ENCODE measurements at places on chromosomes 2 and 18.

DNA sequence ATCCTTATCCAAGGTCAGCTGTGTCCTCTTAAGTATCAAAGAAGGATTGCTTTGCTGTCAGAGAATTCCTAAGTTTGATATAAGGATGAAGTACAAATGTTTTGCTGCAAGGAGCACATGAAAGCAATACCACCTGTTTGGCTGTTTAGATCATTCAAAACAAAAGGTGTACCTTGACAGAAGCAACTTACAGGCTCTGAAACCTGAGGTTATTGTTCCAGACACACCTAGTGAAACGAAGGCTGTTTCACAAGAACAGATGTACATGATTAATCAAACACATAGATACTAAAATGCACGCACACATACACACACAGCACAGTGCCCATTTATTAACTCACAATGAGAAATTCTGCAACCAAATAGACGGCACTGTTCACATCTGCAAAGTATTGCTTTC lies 166.2 kb downstream of the RBM43 start:
- no peak for DNase-seq

GRCh38 chr2:132891498-132891897 lies 221.5 kb upstream of the LYPD1 start:
- no peak for DNase-seq

GRCh38 chr2:160224060-160224459 lies 24.0 kb upstream of the ITGB6 start:
- no peak for DNase-seq

- DNase-seq = no peak
Observed at GRCh38 chr2:86790676-86791572, at the start of gene CD8A. Gene CD8A (minus strand): TSS chr2:86790913. CDS start chr2:86790825, 88 bp downstream.

DNA sequence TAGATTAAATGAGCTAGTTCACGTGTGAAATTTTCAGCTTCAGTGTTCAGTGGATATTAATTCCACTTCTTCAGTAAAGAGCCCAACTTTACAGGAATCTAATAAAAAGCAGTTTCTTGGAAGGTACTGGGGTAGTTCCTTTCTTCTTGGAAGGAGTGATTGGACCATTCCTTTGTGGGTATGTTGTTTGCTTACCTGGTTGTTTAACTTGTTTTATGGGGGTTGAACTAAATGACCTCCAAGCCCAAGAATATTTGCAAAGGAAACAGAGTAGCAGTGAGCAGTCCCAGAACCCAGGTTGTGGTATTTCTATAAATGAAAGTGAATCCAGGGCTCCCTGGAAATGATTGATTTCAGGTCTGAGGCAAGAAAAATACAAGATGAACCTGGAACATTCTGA lies 31.4 kb downstream of the KCNJ13 start:
- no peak for DNase-seq

DNA sequence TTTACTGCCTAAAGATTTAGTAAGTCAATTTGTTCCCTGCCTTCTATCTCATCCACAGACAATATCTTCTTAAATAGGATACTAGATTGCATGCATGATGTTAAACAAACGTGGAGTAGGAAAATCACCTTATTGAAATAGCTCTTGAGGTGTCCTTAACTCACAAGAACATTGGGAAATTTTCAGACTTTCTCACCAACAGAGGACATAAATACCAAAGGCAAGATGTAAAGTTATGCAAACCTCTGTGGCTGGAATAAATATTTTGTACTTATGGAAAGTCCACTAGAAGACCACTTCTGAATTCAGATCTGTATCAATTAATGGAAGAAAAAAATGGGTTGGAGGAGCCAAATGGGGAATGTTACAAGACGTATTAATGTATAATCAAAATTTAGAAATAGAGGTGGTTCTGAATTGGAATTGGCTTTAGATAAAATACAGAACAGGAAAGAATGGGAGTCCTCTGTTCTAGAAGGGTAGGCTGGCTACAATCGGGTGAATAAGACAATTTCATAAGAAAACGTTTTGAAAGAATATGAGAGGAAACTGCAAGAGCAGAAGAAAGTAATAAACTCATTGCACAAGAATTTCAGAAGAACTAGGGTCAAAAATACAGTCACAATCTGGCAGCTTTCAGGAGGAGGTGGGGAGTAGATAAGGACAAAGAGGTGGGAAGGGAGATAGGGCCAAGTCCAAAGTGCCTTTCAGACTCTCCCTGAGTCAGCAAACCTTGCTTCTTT lies 69.3 kb upstream of the FN1 start:
- no peak for DNase-seq

DNA sequence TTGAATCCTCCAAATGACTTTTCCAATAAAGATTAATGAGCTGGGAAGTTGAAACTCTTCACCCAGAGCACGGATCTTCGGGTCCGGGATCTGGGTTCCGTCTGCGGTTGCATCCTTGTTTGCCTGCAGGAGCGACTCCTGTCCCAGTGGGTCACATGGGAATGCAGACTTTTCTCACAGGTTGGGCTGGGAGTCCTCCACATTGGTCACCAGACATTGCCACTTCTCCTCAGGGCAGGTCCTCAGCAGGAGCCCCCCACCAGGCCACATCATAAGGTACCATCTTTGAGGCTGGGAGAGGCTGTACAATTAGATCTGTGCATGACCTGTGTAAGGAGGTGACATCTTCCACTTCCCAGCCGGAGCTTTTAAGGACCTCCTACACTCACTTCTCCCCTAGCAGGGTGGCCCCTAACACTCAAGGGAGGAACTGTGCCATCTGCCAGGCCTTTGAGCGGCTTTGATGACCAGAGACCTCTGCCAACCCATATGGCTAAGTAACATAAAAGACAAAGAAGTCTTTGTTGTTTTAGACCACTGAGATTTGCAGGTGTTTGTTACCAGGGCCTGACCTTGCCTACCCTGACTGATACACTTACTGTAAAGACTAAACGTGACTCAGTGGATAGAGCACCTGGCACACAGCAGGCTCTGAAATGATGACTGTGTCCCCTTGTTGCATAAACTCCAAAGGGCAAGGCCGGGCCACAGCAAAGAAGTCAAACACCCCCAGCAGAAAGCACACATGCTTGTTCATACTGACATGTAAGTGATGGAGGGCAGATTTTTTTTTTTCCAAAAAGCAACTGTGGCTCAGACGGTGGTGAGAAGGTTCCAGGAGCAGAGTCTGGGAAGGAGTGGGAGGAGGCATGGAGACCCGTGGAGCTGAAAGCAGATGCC lies 7.9 kb upstream of the TEX51 start:
- DNase-seq = no peak

DNA sequence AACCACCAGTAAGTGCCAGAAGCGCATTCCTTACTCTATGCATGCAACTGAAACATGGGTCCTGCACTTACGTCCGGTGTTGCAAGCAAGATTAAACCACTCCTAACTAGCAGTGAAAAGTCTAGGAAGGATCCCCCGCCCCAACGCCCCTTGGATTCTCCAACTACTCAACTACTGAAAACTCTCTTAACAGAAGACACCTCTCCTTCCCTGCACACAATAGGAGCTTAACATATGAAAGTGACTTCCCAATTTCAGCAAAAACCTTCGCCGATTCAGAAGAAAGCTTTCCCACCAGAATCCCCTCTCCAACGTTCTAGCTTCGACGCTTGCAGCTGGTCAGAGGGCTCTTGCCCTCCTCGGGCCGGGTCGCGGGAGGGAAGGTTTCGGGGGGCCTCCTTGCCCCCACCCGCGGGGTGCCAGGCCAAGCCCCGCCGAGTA lies 578 bp downstream of the IWS1 start:
- DNase-seq = no peak

DNA sequence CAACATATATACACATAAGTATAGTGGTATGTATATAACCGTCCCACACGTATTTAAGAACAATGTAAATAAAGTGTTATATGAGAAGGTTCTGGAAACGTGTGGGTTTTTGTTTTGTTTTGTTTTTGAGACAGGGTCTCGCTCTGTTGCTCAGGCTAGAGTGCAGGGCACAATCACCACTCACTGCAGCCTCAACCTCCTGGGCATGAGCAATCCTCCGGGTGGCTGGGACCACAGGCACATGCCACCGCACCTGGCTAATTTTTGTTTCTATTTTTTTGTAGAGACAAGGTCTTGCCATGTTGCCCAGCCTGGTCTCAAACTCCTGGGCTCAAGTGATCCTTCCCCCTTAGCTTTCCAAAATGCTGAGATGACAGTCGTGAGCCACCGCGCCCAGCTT lies 6.2 kb downstream of the ADAM17 start:
- no peak for DNase-seq

DNA sequence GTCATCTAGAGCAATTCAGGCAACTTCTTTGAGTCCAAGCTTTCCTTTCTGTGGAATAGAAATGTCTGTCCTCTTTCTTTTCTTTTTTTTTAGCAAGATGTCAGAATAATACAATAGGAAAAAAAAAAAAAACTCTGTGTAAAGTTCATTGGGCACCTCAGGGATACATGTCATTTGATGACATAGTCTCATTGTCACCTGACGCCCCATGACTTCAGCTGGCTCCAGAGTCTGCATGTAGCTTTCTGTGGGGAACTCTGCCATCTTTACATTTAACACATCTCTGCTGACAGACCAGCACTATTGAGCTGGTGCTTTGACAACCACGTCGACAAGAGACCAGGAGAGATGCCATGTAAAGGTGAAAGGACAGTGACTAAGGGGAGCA lies 172.5 kb upstream of the KLF7 start:
- no peak for DNase-seq

DNA sequence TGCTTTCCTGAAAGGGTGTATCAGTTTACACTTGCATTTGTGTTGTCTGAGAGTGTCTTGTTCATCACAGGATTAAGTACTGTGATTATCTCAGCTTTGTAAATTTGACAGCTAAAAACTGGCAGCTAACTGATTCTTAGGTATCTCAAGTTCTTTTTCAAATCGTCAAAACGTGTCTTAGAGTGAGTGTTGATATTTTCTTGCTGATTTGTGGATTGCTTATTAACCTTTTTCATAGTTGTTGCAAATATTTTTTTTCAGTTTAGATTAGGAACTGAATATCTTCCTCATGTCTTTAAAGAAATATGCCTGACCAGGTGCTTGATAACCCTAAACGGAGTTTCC lies 41.9 kb downstream of the LRRFIP1 start:
- DNase-seq = no peak

- no peak for DNase-seq
Observed at GRCh38 chr2:120037995-120038541, 25.2 kb downstream of the EPB41L5 start.

DNA sequence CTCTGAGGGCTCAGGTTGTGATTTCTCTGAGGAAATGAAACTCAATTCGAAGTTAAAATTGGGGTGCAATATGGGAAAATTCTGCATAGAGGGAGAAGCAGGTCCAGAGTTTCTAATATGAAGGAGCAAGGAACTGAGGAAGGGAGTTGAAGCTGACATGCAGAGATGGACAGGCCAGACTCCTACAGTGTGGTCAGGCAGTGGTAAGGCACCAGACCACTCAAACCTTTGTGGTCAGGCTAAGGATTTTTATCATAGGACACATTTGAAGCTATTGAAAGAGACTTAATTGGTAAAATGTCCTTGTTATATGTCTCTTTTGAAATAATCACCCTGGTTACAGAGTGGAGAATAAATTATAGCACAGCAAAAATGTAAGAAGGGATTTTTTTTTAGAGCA lies 1074.8 kb upstream of the CDH2 start:
- no peak for DNase-seq

GRCh38 chr2:86491088-86491487 lies 49.9 kb downstream of the KDM3A start:
- DNase-seq = no peak

- no peak for DNase-seq
Observed at GRCh38 chr18:64474773-64475172, 325.9 kb upstream of the LINC00305 start.

- DNase-seq = no peak
Observed at GRCh38 chr2:140455315-140455714, 1675.1 kb upstream of the NXPH2 start.

DNA sequence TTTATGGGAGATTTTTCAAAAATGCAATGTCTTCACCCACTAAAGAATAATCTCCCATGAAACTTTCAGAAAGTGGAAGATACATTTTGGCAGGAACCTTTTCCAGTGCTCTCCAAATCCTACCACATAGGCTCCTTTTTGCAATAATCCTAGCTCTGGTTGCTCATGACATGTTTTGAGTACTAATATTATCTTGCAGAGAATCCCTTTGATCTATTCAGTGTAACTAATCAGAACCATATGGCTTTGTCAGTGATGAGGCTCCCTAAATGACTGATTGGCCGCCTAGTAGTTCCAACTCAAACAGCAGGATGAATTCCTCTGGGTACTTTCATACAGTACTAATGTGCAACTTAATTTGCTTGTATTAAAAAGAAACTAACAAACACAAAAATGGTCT lies 544.0 kb upstream of the FAM98A start:
- no peak for DNase-seq

DNA sequence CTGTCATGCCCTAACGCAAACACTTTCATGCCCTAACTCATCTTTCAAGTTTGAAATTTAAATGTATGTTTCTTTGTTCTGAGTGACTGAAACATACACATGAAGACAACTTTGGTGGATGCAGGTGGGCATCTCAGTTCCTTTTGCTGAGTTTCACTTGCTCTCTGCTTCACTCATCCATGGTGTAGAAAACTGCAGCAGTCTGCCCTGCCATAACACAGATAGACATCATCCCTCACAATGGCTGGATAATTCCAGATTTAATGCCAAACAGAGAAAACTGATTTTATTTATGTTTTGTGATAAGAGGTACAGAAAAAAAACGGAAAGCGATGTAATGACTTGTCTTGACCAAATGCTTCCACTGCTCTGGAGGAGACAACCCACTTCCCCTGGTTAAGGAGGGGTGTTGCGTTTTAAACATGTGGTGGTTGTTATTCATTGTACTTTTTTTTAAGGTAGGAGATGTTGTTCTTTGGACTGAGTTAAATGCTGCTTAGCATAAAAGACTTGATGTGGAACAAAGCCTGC lies 70.4 kb downstream of the RHBDD1 start:
- no peak for DNase-seq

- no peak for DNase-seq
Observed at GRCh38 chr18:7038330-7038851, 79.2 kb downstream of the LAMA1 start.

DNA sequence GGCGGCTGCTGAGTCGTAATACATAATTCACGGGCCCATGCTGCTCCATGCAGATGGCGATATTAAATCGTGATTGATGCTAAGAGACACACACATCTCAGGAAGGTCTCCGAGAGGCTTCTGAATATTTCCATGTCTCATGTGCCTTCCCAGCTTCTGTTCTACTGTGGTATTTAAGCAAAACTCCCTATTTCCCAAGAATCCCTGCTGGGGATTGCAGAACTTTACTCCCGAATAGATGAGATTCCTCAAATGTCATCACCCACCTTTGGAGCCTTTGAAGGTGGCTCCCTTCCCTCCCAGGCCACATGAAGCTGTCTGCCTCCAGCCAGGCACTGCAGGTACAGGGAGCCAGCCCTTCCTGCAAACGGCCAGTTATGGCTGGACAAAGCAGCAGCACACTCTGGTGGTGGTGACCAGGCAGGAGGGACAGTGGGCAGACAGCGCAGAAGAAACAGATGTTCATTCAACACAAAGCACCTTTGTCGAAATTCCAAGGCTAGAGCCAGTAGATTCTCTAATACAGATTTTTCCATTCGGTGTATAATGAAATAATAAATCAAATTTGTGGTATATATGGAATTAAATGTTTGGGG lies 14.1 kb downstream of the NRP2 start:
- no peak for DNase-seq

- no peak for DNase-seq
Observed at GRCh38 chr2:198478361-198478760, 674.0 kb downstream of the PLCL1 start.

GRCh38 chr2:148237911-148238310 lies 217.0 kb downstream of the MBD5 start:
- DNase-seq = no peak

- DNase-seq = no peak
Observed at GRCh38 chr2:169464882-169465281, 14.4 kb upstream of the BBS5 start.
